Fibroblast of the conjunctiva (primary cell): ENCODE measurements at places on chromosomes 1 and 21.

DNA sequence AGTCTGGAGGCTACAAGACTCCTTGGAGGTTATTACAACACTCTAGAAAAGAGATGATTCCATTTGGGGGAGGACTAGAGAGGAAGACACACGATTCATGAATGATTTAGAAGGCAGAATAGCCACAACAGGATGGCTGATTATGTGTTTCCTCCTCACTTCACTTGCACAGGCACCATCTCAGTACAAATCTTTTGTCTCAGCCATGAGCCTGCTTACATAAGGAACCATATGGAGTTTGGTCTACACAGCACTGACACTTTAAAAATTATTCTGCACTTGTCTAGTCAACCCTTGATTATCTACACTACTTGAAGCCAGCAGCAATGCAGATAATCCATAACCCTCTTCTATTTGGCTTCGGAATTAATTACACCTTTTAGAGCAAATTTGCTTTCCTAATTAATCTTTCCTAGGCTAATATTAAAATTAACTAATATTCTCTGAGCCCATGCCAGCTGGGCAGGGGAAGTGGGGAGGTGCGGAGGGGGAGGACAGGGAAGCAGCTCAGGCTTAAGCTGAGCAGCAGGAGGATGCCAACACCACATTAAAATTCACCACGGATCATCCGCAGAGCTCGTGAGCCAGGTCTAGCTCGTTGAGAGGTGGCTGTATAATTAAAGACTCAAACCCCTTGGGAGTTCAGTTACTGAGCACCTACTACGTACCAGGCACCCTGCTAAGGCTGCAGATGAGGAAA, 3.2 kb upstream of the LEMD1 start:
- DNase-seq, result no peak

DNA sequence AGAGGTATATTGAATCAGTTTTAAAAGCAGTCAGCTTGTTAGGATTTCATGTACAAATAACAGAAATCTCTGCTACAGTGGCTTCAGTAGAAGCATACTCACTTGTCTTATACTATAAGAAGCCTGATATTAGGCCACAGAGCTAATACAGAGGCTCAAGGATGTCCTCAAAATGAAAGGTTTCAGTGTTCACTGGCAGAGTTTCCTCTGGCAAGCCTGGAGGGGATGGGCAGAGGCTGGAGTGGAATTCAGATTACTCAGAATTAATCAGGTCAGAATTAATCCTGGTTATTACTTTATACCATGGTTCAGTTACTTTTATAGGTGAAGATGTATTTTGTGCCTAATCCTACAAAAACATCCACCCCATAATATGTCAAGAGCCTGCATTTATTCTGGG, 520.5 kb downstream of the USP25 start:
- no peak for DNase-seq

DNA sequence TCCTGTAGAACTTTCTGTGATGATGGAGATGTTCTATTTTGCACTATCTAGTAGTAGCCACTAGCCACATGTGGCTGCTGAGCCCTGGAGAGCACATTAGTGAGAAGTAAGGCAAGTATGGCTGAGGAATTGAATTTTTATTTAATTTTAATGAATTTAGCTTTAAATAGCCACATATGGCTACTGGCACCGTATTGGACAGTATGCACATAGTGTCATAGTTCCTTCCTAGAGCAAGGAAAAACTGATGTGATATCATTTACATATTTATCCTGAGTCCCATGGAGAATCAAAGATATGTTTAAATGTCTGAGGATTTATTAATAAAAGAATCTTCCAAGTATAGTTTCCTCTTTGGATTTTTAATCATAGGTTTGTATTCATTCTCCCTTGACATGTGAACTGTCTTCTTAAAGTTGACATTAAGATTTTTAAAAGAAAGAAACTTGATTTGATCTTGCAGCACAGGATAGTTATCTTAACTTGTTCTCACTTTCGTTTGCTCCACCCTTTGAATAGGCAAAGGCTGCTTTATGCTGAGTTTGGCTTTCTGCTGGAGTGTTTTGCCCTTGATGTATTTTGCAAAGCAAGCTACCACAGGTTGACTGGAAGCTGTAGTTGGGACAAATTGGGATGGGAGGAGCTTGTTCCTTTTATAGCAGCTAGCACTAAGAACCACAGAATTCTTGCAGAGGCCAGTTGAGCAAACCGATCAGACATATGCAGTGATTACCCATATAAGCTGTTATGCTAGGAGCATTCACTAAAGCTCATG, 129.7 kb downstream of the VPS13D start:
- no peak for DNase-seq

- DNase-seq, result no peak
Measured at GRCh38 chr1:12573015-12573825, 44.8 kb downstream of the DHRS3 start.

DNA sequence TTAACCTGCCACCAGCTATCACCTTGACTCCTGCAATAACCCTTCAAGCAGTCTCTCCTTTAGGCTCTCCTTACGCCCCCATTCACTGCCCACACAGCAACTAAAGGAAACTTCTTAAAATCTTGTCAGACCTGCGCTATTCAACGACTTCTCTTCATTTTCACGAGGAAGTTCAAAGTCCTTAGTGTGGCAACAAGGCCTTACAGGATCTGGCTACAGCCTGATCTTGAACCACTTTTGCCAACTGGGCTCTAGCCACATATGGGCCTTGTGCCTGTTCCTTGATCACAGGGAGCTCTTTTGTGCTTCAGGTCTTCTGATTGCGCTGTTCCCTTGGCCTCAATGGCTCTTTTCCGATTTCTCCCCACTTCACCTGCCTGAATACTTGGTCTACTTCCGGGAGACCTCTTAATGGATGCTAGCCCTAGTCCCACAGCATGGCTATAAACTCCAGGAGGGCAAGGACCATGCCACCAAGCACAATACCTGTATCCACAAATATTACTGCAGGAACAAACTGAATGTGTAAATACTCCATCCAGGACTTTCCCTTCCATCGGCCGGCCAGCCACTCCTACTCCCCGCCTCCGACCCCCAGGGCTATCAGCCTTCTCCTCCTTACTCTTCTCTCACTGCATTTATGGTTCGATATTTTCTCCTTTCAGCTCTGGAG, 2.3 kb upstream of the CTNNBIP1 start:
- DNase-seq, result no peak

- no peak for DNase-seq
Measured at GRCh38 chr1:181179279-181179986, 90.9 kb downstream of the IER5 start.

DNA sequence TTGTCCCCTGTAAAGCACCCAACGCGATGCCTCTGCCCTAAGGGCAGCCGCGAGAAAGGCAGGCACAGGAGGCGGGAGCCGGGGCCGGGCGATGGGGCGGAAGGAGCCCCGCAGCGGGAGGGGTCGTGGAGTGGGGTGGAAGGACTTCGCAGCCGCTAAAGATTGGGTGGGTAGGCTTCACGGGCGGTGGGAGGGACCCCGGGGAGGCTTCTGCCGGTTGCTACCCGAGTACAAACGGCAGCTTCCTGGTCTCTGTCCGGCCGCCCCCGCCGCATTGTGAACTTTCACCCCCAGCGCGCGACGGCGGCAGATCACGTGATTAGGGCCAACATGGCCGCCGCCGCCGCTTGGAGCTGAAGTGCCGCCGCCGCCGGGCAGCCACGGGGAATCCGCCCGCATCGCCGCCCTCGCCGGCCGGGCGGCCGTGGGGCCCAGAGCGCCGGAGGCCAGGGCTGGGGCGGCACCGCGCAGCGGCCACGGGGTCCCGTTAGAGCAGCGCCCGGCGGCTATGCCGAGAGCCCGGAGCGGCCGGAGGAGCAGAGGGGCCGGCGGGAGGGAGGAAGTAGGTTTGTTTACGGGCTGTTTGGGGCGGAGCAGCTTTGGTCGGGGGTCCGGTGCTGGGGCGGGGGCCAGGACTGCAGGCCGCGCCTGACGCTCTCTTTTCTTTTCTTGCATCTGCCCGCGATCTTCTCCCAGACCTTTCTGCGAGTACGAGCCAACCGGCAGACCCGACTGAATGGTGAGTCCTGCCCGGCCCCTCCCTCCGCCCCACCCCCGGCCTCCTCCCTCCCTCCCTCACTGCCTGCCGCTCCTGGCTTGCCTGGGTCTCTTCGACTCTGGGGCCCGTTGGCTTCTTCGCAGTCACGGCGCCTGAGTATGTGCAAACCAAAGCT, 42.4 kb downstream of the TMEM53 start:
- peak; percentile 86 for DNase-seq

GRCh38 chr21:33022489-33022827, 3.3 kb upstream of the OLIG2 start:
- DNase-seq, result no peak
